HCT116 (cell line): ENCODE measurements at places on chromosomes 4 and X.

GRCh38 chrX:150372280-150372679 is 9.2 kb downstream of the MAMLD1 start:
- H3K4me1 ChIP-seq, result no peaks in the 10 kb centered on the region
- H3K27ac ChIP-seq, result no peak overlapping the region
- no peaks in the 10 kb centered on the region for H3K27me3 ChIP-seq
- no peak for DNase-seq
- H3K4me3 ChIP-seq, result no peak overlapping the region

GRCh38 chr4:185542626-185543315 is 7.5 kb upstream of the PDLIM3 start:
- no peaks in the 10 kb centered on the region for H3K4me1 ChIP-seq
- H3K27me3 ChIP-seq, result no peaks in the 10 kb centered on the region
- no peak overlapping the region for H3K4me3 ChIP-seq
- no peak for DNase-seq

DNA sequence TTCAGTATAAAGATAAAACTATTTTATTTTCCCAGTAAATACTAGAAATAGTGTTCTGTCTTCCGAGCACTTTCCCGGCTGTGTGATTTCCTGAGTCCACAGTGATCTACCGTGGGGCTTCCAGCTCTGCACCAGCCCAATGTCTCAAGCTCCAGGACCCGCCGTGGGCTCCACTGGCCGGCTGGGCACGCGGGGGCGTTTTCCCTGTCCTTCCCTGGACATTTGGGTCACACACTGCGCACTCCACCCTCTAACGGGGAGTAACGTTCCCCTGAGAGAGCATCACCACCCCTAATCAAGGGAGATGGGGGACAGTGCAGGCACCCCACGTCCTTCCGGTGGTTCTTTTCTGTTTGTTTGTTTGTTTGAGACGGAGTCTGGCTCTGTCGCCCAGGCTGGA is 844.6 kb upstream of the FRG1 start:
- no peak overlapping the region for H3K4me3 ChIP-seq
- no peaks in the 10 kb centered on the region for H3K4me1 ChIP-seq
- no peak overlapping the region for H3K27ac ChIP-seq
- DNase-seq, result no peak
- H3K27me3 ChIP-seq, result no peaks in the 10 kb centered on the region

- no peak overlapping the region for H3K27ac ChIP-seq
- no peaks in the 10 kb centered on the region for H3K27me3 ChIP-seq
- H3K4me1 ChIP-seq, result no peaks in the 10 kb centered on the region
- no peak for DNase-seq
Observed at GRCh38 chr4:88674979-88675378, 22.6 kb downstream of the NAP1L5 start.

- H3K27me3 ChIP-seq, result no peaks in the 10 kb centered on the region
- no peaks in the 10 kb centered on the region for H3K4me1 ChIP-seq
- DNase-seq, result no peak
- no peak overlapping the region for H3K4me3 ChIP-seq
- no peaks in the 10 kb centered on the region for H3K36me3 ChIP-seq
- no peak overlapping the region for H3K27ac ChIP-seq
Observed at GRCh38 chr4:119490335-119490734, 138.3 kb downstream of the PDE5A start.

- H3K27ac ChIP-seq, result no peak overlapping the region
- H3K4me1 ChIP-seq, result peaks cover 5% of the 10 kb centered on the region; the same call in 1 of the 2 replicates
- no peaks in the 10 kb centered on the region for H3K27me3 ChIP-seq
- no peak overlapping the region for H3K4me3 ChIP-seq
- DNase-seq, result no peak
- no peaks in the 10 kb centered on the region for H3K36me3 ChIP-seq
Observed at GRCh38 chr4:95272036-95272435, 276.7 kb downstream of the UNC5C start.

DNA sequence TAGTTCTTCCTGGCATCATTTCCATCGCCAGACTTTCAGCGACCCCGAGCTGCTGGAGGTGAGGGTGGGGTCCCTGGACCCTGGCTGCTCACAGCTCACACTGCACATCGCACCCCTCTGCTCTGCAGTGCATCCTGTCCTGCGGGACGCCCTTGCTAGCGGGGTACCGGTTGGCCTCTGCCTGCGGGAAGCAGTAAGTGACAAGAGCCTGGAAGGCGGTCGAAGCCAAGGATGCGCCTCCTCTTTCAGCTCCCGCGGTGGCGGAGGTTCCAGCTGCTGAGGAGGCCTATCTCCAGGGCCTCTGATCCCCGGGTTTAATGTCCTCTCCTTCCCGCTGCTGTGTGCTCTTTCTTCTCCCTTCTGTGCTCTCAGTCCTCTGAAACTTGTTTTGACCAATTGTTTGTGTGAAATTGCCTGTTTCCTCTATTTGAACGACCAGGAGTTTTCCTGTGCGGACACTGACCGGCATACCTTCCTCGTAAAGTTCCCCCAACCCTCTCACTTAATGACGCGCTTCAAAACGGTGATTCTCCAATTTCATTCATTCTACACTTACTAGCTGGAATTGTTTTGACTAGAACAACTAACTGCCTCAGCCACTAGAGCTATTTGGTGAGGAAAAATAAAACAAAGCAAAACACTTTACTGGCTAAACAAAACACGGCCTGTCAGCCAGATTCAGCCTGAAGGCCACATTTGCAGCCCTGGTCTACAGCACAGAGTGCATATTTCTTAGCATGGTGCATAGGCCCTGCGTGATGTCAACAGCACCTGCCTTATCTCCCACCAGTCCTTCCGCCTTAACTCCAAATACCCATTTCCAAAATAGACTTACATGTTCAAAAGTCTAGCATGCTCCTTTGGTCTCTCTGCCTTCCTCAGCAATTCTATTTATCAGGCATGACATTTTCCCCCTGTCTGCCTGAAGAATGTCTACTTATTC is 28.0 kb downstream of the MGAT4D start:
- no peak overlapping the region for H3K27ac ChIP-seq
- no peaks in the 10 kb centered on the region for H3K36me3 ChIP-seq
- H3K4me3 ChIP-seq, result no peak overlapping the region
- DNase-seq, result no peak
- no peaks in the 10 kb centered on the region for H3K4me1 ChIP-seq

GRCh38 chr4:80173841-80174240 is 23.5 kb upstream of the PRDM8 start:
- H3K4me3 ChIP-seq, result no peak overlapping the region
- no peaks in the 10 kb centered on the region for H3K36me3 ChIP-seq
- no peak overlapping the region for H3K27ac ChIP-seq
- no peak for DNase-seq
- H3K27me3 ChIP-seq, result no peaks in the 10 kb centered on the region

GRCh38 chrX:16089086-16089485 is 34.3 kb upstream of the GRPR start:
- H3K27ac ChIP-seq, result no peak overlapping the region
- no peaks in the 10 kb centered on the region for H3K36me3 ChIP-seq
- H3K27me3 ChIP-seq, result no peaks in the 10 kb centered on the region

GRCh38 chr4:92236877-92237276 is 66.9 kb upstream of the GRID2 start:
- no peaks in the 10 kb centered on the region for H3K4me1 ChIP-seq
- DNase-seq, result no peak
- H3K27ac ChIP-seq, result no peak overlapping the region
- no peak overlapping the region for H3K4me3 ChIP-seq
- H3K36me3 ChIP-seq, result no peaks in the 10 kb centered on the region
- H3K27me3 ChIP-seq, result no peaks in the 10 kb centered on the region

DNA sequence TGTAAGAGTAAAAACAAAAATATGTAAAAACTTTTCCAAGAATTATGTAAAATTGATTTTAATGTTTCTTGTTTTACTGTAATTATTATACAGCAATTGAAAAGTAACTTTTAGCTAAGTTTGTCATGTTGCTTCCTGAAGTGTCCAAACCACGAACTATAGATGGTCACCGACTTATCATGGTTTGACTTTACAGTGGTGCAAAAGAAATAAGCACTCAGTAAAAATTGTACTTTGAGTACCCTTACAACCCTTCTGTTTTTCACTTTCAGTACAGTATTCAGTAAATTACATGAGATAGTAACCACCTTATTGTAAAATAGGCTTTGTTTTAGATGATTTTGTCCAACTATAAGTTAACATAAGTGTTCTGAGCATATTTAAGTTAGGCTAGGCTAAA is 93.8 kb downstream of the SLC10A6 start:
- H3K4me3 ChIP-seq, result no peak overlapping the region
- no peaks in the 10 kb centered on the region; the same call in 1 of the 2 replicates for H3K36me3 ChIP-seq
- no peak for DNase-seq
- H3K27ac ChIP-seq, result no peak overlapping the region

DNA sequence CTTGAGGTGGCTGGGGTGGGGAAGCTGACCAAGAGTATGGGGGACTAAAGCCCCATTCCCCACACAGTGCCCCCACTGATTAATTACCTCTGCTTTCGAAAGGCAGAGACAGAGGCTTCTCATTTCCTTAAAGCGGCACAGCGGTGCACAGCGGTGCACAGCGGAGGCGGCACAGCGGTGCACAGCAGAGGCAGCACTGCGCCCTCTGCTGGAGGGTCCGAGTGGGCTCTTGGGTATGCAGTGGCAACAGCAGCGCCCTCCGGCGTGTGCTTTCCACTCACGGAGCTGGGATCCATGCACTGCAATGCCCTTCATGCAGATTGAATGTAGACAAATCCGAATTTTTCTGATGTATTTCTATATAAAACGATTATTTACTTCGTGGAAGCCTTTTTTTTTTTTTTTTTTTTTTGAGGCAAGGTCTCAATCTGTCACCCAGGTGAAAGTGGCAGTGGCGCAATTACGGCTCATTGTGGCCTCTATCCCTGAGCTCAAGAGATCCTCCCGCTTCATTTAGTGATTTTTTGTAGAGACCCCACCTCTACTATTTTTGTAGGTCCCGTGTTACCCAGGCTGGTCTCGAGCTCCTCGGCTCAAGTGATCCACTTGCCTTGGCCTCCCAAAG is 19.7 kb upstream of the PRPS2 start:
- H3K27ac ChIP-seq, result no peak overlapping the region
- H3K36me3 ChIP-seq, result no peaks in the 10 kb centered on the region
- H3K4me1 ChIP-seq, result no peaks in the 10 kb centered on the region
- peak; percentile 44 for DNase-seq
- H3K4me3 ChIP-seq, result peak overlapping the region; percentile 28; the same call in 1 of the 2 replicates
